Kidney (tissue), 22 donors: ENCODE measurements at places on chromosomes 6 and 20. TPM values are rescaled to one million over a fixed set of nuclear protein-coding genes. Genes with fewer than 3 reads are reported as not detected.

GRCh38 chr6:85458184-85458583, 8.3 kb downstream of the NT5E start:
- no peak for DNase-seq

GRCh38 chr20:34536798-34537394, 20.7 kb downstream of the DYNLRB1 start:
- peak; percentile 46 for DNase-seq

GRCh38 chr6:77245026-77245425, 218.3 kb downstream of the HTR1B start:
- DNase-seq = no peak

DNA sequence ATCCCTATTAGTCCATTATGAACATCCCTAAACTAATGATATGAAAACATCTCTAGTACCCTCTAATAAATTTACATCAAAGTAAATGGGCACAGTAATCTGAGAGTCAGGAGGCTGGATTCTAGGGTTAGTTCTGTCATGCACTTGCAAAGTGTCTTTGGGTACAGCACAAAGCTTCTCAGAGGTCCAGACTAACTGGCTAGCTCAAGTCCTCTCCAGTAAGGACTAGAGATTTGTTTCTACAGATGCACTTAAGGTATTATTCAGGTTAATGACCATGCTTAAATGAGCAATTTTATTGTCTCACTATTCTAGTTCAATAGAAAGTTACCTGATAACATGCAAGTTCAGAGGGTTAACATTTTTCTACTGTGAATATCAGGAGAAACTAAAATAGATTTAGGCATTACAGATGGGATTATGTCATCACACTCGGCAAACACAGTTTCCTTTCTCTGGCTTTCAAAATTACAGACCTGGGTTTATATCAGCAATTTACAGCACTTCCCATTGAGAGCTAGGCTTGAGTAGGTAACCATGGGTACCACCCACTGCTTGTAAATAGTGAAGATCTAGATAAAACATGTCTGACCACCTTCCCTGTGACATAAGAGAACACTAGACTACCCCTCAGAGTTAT, 402.9 kb upstream of the RUNX2 start:
- peak; percentile 9 for DNase-seq

DNA sequence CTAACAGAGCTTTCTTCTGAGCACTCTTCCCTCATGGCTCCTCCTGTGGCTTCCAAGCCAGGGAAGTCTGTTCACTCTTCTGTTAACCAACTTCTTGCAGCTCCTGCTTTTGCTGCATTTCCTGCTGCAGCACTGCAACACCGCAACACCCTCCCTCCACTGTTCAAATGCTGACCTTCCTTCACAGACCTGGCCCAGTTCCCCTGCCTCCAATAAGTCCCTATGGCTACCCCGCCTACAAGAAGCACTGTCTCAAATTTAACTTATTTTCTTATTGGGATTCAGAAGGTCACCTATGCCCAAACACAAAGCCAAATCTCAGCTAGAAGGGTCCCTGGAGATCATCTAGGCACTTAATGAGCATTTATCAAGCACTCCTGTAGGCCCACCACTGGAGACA, 44.6 kb downstream of the ELMO2 start:
- no peak for DNase-seq

GRCh38 chr6:163725008-163725941, 310.8 kb downstream of the QKI start:
- no peak for DNase-seq

GRCh38 chr6:134921721-134922261, 28.1 kb downstream of the ALDH8A1 start:
- no peak for DNase-seq

The GPR63 gene
- total RNA-seq = 0.69 TPM
